ENCODE measurements at places on chromosomes 11 and 22.

DNA sequence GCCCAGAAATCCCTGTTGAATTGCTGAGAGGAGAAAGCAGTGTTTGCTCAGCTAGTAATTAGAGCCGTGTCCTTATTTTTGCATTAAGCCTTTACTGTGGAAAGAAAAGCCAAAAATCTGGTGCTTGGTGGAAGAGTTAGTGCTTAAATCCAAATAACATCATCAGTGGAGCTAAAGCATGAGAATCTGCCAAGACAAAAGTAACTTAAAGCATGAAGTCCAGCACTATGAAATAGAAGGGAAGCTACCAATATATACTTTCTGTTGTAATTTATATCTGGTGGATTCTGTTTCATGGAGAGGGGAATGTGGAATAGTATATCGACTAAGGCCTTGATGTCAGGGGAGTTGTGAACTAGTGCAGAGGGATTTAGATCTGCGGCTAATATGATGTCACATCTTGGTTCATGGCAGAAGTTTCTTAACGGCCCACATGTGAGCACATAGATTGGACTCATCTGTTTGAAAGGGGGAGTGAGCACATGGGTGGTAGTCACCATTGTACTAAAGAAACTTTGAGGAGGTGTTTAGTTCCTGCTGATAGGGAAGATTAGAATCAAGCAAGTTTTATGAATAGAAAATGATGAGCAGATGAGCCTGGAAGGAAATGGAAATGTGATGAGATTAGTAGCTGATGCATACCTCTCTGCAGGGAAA lies 224.4 kb upstream of the MTNR1B start:
- DNase-seq: no peak

- no peak for DNase-seq
Measured at GRCh38 chr11:26944866-26945664, 48.8 kb upstream of the FIBIN start.

DNA sequence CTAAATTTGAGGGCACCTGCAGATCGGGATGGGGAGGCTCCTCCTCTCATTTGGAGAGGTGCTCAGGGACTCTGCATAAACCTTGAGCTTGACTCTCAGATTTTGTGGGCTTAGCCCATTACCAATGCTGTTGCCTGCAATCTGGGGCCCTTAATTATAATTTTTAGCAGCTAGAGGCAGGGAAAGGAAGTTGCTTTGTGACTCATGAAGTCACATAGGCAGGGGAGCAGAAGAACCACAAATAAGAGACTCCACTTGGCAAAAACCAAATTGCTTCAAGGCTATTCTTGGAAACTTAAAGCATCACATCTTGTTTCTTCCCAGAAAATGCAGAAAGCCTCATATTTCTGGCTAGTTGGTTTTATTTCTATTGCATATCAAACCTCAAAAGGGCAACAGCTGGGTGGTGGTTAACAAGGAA lies 46.9 kb downstream of the MICAL2 start:
- peak; percentile 64 for DNase-seq

GRCh38 chr11:115606498-115607220 lies 102.4 kb upstream of the CADM1 start:
- no peak for DNase-seq

- peak; percentile 36 for DNase-seq
Measured at GRCh38 chr11:63940786-63941185, 2.0 kb downstream of the NAA40 start.

- no peak for DNase-seq
Measured at GRCh38 chr11:127115844-127116243, 115.3 kb upstream of the KIRREL3 start.

- no peak for DNase-seq
Measured at GRCh38 chr11:125938418-125938817, 7.4 kb upstream of the VSIG10L2 start.

- no peak for DNase-seq
Measured at GRCh38 chr11:134244593-134244992, 8.6 kb downstream of the THYN1 start.

GRCh38 chr11:9150501-9150900 lies 59.1 kb upstream of the SCUBE2 start:
- DNase-seq: no peak

DNA sequence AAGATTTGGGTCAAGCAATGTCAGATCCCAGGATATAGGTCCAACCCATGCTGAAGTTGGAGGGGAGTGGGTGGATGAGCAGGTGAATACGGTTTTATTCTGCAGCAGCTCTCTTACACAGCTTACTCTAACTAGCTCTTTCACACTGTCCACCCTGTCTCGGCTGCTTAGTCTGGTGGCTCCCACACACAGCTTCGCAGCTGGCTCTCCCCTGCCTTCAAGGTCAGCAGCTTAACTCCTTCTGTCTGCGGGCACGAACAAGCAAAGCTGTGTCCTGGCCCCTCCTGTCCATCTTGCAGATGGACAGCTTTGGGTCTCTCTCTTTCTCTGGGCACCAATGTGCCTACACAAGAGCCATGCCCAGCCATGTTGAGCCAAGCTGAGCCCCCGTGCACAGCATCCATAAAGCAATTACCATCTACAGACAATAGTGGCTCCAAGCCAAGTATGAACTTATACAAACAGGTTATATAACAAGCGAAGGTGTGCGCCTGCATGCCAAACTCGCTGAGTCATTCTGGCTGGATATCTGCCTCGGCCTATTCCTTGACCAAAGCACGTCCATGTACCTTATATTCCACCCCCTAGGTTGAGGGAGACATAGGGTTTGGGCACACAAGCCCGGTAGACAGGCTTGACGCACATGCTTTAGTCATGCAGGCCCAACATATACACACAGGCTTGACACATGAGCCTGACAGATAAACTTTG lies 1307.8 kb upstream of the RAG2 start:
- no peak for DNase-seq

- no peak for DNase-seq
Measured at GRCh38 chr11:47179655-47179991, 2.9 kb upstream of the ARFGAP2 start.

DNA sequence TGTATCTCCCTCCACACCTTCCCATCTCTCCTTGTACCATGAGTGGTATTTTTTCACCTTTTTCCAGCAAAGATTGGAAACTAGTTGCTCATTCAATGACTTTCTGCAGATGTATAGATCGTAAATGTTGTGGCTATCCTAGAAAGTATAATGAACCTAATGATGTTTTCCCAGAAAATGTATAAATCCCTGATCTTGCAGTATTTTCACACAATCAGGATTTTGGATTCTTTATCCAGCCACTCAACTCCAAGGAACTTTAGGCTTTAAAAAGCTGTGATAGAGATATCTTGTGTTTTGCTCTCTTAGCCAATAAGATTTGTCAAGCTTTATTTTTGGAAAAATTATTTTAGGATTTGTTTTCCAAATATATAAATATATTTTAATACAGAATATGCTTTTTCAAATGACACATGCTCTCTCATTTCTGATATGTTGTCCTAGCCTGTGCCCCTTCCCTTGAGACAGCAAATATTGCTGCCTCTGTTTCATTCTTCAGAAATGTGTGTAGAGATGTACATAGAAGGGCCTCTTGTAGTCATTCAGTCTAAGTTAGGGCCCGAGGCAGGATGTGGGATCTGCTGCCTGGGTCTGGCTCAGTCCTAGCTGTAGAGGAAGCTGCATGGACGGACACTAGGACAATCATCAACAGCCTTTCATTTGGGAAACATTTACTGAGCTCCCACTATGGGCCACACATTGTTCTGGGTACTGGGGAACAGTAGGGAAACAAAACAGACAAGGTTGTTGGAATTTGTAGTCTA lies 62.4 kb downstream of the NAV2 start:
- no peak for DNase-seq

GRCh38 chr11:59545179-59546020 lies 34.1 kb downstream of the OR4D9 start:
- no peak for DNase-seq

DNA sequence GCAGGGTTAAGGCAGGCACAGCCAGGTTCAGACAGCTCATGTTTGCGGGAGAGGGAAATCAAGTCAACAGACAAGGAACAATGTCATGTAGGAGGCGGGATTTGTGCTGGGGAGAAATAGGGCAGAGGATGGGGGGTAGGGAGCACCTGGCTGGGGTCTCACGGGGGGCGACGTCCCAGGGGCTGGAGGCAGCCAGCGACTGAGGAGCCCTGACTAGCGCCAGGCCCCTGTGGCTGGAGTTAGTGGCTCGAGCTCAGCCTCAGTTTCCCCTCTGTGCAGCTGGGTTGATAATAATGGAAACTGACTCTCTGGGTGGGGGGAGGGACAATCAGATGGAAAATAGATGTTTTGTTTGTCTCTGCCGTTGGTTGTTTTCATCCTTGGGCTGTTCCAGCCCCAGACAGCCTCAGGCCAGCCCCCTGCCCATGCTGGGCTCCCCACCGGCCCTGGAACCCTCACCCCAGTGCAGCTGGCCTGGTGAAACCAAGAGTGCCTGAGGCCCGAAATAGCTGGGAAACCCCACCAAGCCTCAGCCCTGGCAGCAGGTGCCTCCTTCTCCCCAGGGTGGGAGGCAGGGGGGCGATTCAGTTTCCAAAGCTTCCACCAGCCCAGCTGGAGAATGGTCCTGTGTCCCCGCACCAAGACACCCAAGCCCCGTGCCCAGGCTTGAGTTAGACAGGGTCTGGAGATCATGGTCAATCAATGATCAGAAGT lies 44.1 kb downstream of the IGLL5 start:
- DNase-seq: no peak

DNA sequence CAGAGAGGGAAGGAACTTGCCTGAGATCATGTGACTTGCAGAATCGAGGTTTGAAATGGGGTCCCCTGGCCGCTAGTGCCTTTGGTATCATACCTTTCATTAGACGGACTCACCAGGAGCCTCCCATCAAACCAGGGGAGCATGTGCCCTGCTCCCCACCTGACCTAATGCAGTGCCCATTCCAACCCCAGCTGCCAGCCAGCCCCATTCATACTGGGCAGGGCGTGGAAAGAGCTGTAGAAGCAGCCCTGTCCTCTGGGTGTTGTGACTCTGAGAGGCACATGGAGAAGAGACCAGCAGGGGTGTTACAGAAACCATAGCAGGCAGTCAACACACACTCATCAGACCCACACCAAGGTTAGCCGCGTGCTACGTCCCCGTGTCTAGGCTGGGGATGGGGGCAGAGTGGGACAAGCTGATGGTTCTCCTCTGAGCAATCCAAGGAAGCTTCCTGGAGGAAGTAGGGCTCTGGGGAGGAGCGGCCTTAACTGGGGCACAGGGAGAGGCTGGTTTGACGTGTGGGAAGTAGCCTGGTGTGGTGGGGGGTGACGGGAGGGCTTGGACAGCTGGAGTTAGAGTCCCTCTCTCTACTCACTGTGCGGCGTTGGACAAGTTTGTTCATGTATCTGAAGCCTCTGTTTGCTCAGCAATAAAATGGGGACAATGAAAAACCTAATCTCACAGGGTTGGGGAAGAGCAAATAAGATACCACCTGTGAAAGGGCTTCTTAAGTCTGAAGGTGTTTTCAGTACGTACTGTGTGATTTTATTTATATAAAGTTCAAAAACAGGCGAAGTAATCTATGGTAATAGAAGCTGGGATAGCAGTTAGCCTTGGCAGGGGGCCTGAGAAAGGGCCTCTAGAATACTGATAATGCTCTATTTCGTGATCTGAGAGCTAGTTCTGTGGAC lies 14.0 kb downstream of the GRIK4 start:
- DNase-seq: no peak

GRCh38 chr11:106724293-106724892 lies 293.9 kb downstream of the GUCY1A2 start:
- DNase-seq: no peak

DNA sequence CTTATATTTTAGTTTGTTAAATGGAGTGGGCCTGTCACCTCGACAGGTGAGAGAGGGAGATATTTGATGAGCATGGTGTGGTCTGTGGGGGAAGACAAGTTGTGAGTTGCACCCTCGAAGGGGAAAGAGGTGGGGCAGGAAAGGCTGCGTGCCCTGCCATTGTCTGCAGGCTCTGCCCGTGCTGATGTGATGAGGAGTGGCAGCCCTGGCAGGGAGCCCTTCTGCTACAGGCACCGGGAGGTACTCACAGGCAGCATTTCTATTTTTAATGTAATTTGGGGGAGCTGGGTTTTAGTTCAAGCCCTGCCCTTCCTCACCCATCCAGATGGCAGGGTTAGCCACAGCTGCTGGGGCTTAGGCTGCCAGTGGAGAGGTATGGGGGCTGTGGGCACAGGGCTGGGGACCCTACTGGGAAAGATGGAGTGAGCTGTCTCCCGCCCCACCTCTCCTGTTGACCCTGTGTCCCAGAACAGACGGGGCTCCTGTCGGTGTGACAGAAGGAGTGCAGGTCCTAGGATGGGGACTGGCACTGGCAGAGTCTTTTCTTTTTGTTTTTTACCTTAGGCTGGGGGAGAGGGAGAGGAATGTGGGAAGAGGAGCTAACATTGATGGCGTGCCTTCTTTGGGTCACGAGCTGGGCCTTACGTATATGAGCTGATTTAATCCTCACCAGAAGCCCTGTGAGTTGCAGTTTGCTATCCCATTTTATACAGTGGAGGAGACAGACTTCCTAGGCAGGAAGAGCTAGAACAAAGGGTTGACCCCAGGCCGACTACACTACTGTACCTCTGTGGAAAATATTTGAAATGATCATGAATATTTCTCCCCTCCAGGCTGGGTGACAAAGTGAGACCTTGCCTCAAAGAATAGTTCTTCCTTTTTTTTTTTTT lies 51.6 kb downstream of the CEP164 start:
- DNase-seq: no peak

GRCh38 chr11:63866211-63866610 lies 27.3 kb downstream of the MARK2 start:
- no peak for DNase-seq

DNA sequence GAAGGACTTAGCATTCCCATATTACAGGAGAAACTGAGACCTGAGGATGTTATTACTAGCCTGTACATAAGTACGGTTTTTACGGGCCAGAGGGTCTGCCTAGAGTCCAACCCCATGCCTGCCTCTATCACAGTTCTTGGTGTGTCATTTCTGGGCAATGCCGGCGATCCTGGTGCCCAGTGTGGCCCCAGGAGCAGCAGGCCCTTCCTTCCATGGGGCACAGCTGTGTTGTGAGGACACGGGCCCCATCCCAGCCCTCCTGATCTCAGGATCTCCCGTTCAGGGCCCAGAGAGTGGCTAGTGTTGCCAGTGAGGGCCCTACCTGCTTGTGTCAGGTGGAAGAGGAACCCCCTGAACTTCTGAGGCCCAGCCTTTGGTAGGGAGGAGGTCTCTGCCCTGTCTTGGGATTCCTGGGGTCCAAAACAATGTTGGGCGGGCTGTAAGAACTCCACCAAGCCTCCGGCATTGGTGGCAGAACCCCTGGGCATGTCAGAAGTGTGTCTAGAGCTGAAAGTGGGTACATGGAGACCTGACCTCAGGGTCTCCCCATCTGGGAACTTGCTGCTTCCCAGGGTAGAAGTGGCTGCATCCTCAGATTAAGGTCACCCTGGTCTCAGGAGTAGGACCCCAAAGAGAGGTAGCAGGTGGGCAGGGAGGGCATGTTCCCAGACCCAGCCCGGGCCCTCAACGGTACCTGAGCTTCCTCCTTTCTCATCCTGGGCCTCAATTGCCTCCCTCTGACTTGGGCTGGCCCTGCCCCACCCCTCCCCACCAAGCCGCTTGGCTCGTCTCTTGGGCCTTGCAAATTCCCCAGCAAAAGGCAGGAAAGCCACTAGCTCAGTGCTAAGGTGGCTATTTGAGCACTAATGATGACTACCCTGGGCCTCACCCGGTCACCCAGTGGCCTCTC lies 74.6 kb upstream of the KCNQ1OT1 start:
- no peak for DNase-seq
